Kidney tubule cell (primary cell): ENCODE measurements at places on chromosomes 16 and 17.

DNA sequence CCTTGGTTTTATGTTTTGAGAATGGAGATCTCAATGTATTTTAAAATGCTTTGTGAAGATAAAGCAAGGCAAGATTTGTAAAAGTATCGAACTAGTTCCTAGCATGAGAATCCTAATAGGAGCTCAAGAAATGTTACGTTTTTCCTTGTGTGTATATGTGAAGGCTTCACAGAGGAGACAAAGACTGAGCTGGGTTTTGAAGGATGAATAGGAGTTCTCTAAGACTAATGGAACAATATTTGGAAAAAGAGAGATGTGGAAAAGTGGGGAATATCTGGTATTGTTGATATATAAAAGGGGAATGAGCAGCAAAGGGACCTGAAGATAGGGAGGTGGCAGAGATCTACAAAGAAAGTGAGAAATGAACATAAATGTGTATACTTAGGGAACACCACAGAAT, 127.4 kb downstream of the SNX11 start:
- DNase-seq: no peak

DNA sequence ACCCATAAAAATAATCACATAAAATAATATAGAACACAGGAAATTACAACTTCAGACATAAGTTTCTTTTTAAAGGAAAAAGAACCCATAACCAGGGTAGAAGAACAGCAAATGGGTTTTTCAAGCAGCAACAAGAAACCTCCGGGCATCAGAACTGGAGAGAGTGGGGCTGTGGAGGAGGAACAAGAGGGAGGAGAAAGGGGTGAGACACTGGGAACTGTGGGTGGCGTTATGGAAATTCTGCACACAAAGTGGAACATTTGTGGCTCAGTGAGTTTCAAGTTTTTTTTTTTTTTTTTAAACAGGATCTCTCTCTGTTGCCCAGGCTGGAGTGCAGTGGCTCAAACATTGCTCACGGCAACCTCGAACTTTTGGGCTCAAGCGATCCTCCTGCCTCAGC, 22.6 kb downstream of the EMP2 start:
- no peak for DNase-seq

- DNase-seq: peak; percentile 16
Measured at GRCh38 chr17:6936370-6937028, 59.4 kb upstream of the ALOX12 start.

DNA sequence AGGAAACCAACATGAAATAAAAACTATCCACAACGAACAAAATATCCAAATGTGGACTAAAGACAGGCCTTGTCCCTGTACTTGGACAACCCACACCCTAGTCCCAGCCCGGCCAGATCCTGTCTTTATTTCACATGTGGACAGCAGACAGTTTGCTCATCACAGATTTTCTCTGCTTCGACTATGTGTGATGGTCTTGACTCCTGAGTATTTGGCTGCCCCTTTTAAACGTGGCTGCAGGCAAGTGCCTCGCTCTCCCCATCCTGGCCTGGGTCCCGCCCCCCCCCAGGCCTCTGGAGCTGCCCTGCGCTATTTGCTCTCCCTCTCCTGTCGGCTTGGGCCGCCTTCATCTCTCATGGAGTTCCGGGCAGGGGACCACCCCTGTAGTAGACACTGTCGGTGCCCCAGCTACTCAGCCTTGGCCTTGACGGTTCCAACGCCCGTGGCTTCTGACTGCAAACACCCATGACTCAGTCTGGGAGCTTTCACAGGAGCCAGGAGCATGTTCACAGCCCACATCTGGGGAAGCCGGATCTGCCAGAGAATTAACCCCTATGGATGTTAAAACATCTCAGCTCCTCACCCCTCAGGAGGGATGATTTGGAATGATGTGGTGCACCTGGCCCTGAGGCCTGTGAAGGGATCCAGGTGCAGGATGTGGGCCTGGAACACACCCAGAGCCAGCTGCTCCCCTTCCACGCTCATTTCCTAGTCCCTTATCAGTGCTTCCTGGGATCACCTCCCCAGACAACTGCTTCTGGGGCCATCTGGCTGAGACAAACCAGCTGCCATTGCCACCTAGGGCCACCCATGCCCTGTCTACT, 229.7 kb upstream of the RPL38 start:
- DNase-seq: no peak

DNA sequence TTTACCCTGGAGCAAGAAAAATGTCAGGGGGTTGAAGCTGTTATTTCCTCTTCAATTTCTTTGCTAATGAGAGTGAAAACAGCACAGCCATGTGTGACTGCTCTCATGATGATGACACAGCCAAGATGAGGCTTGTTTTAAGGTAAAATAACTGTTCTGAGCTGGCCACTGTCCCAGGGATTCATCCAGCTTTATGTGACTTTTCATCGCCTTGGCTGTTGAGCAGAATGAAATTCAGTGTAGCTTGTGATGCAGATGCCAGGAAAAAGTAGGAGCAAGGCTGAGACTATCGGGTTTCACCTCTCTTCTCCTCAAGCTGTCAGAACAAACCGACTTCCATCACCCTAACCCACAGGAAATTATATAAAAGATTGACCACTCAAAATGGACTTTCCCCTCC, 361.8 kb upstream of the CDH5 start:
- DNase-seq: no peak

GRCh38 chr16:52141871-52142270, 405.1 kb downstream of the TOX3 start:
- no peak for DNase-seq

DNA sequence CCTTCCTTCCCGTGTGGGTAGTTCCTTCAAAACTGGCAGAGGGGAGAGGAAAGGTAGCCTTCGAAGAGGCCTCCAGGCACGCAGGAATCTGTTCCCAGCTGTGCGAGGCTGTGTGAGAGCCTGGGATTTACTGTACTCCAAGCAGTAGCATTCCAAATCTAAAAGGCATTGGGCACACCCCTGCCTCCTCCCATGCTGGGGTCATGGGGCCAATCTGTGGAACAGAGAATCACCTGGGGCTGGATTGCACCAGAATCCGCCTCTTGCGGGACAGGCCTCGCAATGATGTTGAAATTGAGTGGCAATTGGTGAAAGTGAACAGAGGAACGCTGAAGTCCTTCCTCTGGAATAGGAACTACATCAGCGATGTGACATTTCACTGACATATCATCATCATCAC, 72.5 kb upstream of the IRX3 start:
- no peak for DNase-seq

- DNase-seq: no peak
Measured at GRCh38 chr17:73022694-73023093, 69.8 kb downstream of the SLC39A11 start.

GRCh38 chr16:68496689-68497088, 42.4 kb upstream of the ZFP90 start:
- DNase-seq: no peak

DNA sequence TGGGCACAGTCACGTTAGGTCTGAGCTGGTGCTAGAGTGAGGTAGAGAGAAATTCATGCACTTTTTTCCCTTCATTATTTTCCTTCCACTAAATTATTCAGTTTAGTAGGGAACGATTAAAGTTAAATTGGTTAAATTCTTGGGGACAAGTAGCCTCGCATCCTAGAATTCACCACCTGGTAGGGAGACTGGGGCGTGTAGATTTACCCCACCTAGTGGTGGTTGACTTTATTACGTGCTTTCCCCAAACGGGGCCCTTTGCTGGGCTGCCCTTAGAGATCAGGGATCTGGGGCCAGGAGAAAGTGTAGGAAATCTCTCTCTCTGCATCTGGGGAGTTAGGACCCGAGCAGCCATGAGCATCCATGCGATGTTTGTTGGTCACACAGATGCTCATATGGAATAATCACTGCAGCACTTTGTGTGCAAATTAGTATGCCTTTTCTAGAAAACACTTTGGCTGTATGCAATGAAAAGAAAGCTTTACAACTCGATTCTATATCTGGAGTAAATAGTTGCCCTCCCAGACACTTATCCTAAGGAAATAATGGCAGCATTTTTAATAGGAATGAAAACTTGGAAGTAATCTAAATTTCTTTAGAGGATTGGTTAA, 107.0 kb downstream of the PLCG2 start:
- DNase-seq: peak; percentile 36

DNA sequence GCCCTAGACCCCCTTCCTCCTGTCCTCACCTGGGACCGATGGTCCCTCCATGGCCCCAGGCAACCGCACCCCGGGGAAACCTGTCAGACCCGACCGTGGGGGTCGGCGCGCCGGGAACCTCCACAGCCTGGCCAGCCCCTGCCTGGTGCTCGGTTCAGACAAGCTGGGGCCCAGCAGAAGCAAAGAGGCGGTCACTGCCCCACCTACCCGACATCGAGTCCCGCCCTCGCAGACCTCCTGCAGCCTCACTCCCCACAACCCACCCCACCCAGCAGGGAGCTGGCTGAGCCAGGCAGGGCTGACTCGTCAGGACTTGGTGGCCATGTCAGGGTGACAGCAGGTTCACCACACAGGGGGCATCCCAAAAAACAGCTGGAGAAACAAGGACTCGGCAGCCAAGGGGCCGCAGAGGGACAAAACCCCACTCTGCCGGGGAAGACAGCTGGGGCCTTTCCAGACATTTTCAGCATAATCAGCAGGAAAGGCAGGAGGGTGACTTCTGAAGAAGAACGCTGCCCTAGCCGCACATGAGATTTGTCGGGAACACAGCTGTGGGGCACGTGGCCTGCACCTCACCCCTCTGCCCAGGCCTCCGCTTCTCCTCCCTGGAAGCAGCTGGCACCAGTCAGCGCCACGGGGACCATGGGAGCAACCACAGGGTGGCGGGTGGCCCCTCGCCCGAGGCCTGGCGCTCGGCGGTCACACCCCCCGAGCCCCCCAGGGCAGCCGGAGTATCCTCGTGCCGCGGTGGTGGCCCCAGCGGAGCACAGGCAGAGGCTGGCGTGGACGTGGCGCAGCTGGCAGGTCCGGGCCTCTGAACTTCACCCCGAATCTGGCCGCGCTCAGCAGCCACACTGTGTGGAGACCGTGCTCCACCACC, 22.9 kb downstream of the GNPTG start:
- no peak for DNase-seq

- no peak for DNase-seq
Measured at GRCh38 chr16:10940501-10941079, 1.7 kb downstream of the DEXI start.

- peak; percentile 13 for DNase-seq
Measured at GRCh38 chr16:1613211-1613622, 1.1 kb downstream of the CRAMP1 start.

GRCh38 chr16:977081-977701, 4.4 kb upstream of the SOX8 start:
- no peak for DNase-seq

- DNase-seq: no peak
Measured at GRCh38 chr17:9383826-9384225, 191.8 kb downstream of the STX8 start.

DNA sequence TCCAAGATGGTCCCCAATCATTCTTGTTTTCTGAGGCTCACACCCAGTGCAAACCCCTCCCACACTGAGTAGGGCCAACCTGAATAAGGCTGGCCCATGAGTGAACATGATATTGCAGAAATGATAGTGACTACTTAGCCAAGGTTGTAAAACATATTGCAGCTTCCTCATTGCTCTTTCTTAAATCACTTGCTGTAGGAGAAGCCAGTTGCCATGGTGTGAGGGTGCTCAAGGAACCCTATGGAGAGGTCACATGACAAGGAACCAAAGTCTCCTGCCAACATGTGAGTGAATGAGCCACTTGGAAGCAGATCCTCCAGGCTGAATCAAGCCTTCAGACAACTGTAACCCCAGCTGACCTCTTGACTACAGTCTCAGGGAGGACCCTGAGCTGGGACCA, 191.4 kb downstream of the RGS9 start:
- no peak for DNase-seq

- no peak for DNase-seq
Measured at GRCh38 chr17:12318571-12319266, 298.0 kb downstream of the MAP2K4 start.

DNA sequence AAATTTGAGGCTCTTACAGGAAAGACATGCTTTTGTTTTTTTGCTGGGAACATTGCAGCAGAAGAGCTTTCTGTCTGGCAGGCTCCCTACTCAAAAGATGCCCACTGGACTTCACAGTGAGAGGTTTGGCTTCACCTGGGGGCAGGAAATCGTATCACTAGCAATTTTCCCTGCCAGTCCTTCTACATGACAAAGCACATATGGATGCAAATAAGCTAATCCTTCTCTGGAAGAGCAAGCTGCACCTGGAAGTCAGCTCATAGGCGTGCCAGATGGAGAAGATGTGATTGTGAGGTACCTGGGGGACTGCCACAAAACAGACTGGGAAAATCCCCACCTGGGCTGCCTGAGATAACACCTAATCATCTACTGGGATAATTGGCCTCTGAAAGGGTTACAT, 195.0 kb upstream of the CPHXL start:
- DNase-seq: no peak

- DNase-seq: no peak
Measured at GRCh38 chr16:12155235-12155634, 178.7 kb downstream of the SNX29 start.

GRCh38 chr17:59785091-59785799, 77.8 kb downstream of the VMP1 start:
- peak; percentile 43 for DNase-seq

- no peak for DNase-seq
Measured at GRCh38 chr17:57781386-57782061, 36.4 kb upstream of the CCDC182 start.

- no peak for DNase-seq
Measured at GRCh38 chr17:67171560-67171959, 73.4 kb downstream of the HELZ start.

DNA sequence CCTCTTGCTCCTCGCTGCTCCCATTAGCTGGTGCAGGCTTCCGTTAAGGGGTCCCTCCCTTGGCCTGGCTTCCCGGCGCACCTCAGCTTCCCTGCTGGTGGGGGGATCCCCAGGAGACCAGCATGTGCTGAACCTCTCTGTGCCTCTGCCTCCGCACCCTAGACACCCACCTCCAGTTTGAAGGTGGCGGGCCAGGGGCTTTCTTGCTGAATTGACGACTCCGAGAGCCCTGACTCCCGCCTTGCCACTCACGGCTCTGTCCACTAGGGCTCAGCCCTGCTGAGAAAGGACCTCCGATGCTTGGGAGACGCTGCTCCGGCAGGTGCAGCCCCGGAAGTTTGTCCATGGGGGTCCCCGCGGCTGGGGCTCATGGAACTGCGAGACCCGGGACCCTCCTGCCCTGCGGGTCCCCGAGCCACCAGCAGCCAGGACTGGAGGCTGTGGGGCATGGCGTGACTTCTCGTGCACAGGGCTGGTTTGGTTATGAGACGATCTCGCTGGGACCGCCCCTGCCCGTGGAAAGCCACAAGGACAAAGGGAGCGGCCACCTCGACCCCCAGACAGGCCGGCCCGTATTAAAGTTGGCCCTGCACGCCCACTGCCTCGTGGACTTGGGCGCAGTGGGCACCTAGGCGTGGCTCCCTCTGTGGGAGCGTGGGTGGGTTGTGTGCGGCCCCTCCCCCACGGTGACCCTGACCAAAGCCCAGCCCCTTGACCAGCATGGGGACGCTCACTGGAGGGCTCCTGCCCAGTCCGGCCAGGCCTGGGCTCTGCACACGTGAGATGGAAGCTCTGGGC, 8.1 kb downstream of the CHMP6 start:
- no peak for DNase-seq

- no peak for DNase-seq
Measured at GRCh38 chr16:49697631-49698452, 158.1 kb downstream of the ZNF423 start.

- peak; percentile 4 for DNase-seq
Measured at GRCh38 chr17:81125573-81126081, 39.7 kb upstream of the PVALEF start.

- DNase-seq: peak; percentile 66
Measured at GRCh38 chr17:75288770-75289114, 491 bp downstream of the SLC25A19 start.

GRCh38 chr17:42873315-42873714, 22.3 kb downstream of the AOC3 start:
- no peak for DNase-seq

GRCh38 chr17:69575346-69575761, 160.9 kb downstream of the MAP2K6 start:
- DNase-seq: peak; percentile 93
